ENCODE measurements at places on chromosomes 7 and 10.

DNA sequence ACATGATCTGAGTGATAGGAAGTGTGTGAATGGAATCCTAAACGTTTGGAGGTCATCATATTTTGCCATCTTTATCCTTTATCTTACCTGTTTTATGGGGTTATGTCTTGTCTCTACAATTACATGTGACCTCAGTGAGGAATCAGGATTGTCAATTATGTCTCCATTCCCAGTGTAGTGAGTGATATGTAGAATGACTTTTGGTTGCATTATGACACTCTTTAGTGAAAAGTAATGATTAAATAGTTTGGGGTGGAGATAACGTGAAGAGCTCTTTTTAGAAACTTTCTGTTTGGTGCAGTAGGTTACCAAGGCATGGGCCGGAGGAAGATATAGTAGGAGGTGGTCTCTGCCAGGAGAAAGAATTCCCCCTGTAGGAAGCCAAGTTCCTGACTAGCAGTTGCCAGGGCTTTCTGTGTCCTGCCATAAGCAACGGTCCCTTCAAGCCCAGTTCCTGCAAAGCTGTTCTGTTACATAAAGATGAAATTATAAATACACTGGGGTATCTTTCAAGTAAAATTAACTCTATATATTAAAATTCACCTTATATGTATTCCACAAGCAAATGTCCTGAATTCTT is 228.2 kb downstream of the NSUN6 start:
- no peak for DNase-seq

GRCh38 chr10:79425074-79425532 is 20.3 kb downstream of the ZCCHC24 start:
- no peak for DNase-seq

GRCh38 chr10:48501226-48501625 is 103.6 kb downstream of the ARHGAP22 start:
- DNase-seq, result no peak

DNA sequence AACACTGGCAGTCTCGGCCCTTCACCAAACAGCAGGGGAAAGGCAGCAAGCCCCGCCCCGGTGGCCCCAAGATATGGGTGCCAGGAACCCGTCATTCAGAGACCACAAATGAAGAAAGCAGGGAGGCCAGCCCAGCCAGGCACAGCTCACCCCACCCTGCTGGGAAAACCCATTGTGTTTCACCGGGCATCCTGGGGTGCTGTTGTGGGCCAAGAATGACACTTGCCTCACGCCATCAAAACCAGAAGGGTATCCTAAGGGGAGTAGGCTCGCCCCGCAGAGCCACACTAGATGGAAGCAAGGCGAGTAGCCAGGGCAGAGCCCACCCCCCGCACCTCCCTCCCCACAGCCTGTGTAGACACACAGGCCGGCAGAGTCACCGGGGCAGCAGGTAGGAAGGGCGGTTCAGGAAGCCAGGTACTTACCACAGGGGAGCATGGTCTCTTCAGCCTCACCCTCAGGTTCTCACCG is 72.5 kb upstream of the KCNMA1 start:
- no peak for DNase-seq

DNA sequence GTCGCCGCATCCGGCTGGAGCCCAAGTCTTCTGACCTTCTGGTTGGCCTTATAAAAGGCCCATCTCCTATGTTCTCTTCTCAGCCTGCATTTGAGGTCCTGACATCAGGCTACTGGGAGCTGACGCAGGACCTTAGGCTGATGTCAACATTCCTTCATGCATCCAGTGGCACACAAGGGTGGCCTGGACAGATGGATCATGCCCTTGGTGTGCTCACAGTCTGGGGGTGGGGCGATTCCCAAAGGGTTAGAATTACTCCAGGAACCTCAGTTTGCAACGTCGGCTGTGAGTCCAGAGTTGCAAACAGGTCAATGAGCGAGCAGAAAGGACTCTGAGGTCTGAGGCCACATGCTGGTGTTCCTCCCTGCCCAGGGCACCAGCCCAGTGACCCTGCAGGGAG is 8.2 kb upstream of the CLIP2 start:
- DNase-seq, result no peak

- no peak for DNase-seq
Measured at GRCh38 chr10:47040041-47040491, 128.8 kb downstream of the PTPN20 start.

DNA sequence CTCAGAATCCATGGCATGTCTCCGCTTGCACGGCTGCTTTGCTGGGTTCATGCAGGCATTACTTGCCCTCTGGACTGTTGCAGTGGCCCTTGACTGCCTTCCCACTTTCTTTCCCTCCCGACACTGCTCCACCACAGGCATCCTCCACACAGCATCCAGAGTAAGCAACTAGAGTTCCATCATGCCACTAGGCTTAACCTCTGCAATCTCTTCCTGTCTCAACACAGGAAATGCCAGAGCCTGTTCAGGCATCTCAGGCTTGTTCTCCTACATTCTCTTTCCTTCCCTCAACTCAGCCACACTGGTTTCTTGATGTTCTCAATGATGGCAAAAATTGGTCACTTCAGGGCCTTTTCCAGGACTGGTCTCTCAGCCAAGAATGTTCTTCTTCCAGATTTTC is 284.5 kb upstream of the KLF6 start:
- no peak for DNase-seq

DNA sequence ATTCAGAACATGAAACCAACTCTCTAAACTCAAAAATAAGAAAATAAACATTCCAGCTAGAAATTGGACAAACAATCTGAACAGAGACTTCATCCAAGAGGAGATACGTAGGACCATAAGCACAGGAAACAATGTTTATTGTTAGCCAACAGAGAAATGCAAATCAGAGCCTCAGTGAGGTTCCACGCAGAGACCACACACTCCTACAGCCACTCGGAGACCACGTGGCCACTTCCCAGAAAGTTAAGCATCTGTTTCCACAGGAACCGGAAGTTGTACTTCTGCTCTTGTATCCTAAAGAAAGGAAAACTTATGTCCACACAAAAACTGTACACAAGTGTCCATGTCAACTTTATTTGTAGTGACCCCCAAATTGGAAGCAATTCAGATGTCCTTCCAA is 214.8 kb downstream of the MGMT start:
- no peak for DNase-seq

GRCh38 chr10:118463740-118464139 is 121.6 kb upstream of the FAM204A start:
- DNase-seq, result no peak

Measured in stimulated activated CD4-positive, alpha-beta T cell treated with anti-CD3 and anti-CD28 coated beads, TNF-alpha, amount 100 ng/mL, for 24 hours (primary cell).